ENCODE measurements at places on chromosomes 3 and 15.

GRCh38 chr15:58163985-58164384 lies 25.8 kb downstream of the AQP9 start:
- no peak for DNase-seq

DNA sequence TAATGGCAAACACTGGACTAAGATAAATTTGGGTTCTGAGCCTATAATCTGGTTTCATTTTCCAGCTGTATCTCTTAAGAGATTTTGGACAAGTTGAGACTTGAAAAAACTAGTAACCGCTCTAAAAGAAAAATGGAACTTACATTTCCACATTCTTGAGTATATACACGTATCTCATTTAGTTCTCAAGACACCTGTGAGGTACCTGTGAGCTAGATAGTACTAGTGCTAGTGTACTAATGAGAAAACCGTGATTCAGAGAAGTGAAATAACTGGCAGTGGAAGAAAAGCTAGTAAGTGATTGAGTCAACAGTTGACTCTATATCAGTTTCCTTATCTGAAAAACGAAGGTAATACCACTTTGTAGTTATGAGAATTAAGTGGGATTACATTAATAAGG lies 62.2 kb upstream of the PAQR5 start:
- DNase-seq: no peak

- DNase-seq: no peak
These were observed 132.6 kb upstream of the COL8A1 start for GRCh38 chr3:99505646-99506269.

DNA sequence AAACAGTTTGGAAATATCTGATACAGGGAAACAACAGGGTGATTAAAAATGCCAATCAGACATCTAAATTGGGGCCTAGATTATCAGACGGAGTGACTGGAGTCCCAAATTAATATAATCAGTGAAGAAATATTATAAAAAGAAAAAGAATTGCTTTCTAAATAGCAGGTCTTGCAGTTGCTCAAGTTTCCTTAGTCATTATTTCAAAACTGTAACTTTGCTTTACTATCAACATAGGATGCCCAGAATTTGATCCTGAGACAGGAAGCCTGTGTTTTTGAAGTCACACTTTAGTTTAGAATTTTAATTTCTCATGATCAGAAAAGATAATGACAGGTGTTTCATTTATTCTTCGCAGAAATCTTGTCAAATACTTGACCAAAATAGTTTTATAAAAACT lies 105.9 kb downstream of the IL1RAP start:
- DNase-seq: no peak
